Posterior vena cava (tissue), 2 donors: ENCODE measurements at places on chromosomes 11 and 22. TPM values are rescaled to one million over a fixed set of nuclear protein-coding genes. Genes with fewer than 3 reads are reported as not detected.

The SLC17A6 gene
- not detected for total RNA-seq

DNA sequence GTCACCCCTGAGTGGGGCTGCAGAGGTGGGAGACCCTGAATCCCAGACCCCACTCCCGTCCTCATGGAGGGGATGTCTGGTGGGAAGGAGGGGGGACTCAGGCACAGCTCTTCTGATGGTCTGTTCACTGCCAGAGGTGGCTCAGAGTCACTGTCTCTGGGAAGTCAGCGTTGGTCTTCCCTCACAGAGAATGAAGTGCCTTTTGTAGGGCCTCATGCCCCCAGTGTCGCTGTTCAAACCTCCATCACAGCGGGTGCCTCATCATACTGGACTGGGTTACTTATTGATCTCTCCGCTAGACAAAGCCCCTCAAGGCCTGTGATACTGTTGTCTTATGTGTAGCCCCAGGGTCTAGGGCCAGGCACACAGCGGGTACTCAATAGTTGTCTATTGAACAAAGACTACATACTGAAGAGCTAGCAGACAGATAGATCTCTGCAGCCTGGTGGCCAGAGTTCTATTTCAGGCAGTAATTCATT, 41.3 kb downstream of the CD6 start:
- no peak for DNase-seq

The CRYBB2 gene
- total RNA-seq: not detected

The MTMR2 gene
- total RNA-seq: 38.0 TPM

The MYOD1 gene
- total RNA-seq: not detected
